ENCODE measurements at places on chromosomes 16 and 17.

GRCh38 chr16:78570399-78571141 is 471.1 kb downstream of the WWOX start:
- DNase-seq: no peak

GRCh38 chr17:979539-980405 is at the start of gene NXN:
TSS of gene NXN (minus strand) at chr17:979776.
- peak; percentile 18 for DNase-seq

- no peak for DNase-seq
Observed at GRCh38 chr17:80364091-80364691, 50.8 kb upstream of the ENDOV start.

DNA sequence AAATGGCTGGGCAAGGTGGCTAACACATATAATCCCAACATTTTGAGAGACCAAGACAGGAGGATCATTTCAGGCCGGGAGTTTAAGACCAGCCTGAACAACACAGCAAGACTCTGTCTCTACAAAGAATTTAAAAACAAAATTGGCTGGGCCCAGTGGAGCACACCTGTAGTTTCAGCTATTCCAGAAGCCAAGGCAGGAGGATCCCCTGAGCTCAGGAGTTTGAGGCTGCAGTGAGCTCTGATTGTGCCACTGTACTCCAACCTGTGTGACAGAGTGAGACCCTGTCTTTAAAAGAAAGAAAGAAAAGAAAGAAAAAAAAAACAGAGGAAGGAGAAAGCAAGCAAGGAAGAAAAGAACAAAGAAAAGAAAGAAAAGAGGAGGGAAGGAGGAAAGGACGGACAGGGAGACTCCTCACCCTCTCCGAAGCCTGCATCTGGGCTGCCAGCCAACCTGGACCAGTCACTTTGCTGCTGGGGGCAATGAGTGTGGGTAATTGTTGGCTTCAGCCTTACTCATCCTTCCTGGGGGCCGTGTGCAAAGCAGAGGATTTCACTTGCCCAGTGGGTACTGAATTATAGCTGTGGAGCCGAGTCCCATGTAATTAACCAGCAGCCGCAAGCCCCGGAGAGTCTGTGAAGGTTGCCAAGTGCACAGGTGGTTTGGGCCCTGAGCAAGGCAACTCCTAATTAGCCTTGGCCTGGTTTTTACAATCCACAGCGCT is 6.7 kb upstream of the MT4 start:
- no peak for DNase-seq

DNA sequence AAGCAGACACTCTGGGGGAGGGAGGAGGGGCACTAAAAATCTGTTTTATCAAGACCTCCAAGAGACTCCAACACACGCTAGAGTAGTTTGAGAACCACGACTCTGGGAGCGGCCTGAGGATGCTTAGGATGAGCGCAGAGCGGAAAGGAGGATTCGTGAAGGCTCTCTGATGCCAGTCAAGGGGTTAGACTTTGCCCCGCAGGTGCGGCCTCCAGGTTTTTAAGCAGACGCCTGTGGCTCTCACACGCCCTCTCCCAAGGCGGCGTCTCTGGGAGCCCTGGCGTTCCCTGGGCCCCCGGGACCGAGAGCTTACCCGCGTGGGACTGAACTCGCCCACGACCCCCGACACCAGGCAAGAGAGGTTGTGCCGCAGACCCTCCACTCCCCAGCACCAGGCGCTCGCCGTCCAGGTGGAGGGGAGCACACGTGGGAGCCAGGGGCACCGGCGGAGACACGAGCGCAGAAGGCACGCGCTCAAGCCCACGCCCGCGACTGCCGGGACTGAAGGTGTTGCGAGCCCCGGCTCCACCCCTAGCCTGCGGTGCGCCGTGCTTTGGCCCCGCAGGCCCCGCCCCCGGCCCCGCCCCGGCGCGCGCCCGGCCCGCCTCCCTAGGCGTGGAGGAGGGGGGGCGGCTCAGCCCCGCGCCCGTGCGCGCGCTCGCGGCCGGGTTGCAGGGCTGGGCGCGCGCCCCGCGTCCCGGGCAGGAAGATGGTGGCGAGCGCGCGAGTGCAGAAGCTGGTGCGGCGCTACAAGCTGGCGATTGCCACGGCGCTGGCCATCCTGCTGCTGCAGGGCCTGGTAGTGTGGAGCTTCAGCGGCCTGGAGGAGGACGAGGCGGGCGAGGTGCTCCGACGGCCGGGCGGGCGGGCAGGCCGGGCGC is at the start of gene XYLT2:
TSS of gene XYLT2 (plus strand) at position 695 of the 881 bp plus-strand sequence. CDS start at position 710, 15 bp downstream.
- DNase-seq: no peak

DNA sequence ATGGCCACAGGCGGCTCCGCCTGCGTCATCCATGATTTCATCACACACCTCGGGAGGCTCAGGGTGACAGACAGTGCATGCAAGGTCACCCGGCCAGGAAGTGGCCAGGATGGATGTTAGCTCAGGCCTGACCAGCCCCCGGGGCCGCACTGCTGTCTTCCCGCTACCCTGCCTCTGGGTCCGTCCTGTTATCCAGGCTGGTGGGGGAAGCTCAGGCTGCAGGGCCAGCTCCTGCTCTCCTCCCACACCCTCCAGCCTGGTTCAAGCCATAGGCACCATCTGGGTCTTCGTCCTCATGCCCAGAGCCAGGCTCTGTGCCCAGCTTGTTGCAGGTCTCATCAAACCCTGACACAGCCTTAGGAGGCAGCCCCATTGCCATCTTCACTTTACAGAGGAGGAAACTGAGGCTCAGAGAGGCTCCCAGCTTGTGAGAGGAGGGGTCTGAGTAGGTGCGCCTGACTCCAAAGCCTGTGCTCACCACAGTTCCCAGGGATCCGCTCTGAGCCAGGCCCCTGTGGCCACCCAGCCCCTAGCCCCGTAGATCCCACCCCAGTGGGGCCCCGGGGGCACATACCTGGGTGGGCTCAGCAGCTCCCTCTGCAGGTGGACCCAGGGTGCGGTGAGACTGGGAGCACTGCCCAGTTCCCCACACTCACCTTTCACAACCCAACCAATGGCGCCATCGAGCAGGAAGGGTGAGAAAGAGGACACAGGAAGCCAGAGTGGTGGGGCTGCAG is 412 bp upstream of the ADGRG3 start:
- DNase-seq: no peak

DNA sequence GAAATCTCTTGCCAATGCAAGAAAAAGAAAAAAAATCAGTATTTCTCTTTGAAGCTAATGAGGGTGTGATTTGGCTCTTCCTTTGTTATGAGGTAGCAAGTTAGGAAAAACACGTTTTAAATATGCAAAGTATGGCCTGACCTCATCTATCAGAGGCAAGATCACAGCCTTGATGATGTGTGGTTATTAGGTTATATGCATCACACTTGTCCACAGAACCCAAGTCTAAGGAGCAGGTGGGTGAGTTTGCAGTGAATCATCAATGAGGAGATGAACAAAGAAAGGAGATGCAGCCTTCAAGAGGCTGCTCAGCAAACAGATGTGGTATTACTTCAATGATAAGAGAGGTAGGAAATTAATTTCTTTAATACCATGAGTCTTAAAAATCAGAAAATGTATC is 594.8 kb upstream of the CDH5 start:
- no peak for DNase-seq

DNA sequence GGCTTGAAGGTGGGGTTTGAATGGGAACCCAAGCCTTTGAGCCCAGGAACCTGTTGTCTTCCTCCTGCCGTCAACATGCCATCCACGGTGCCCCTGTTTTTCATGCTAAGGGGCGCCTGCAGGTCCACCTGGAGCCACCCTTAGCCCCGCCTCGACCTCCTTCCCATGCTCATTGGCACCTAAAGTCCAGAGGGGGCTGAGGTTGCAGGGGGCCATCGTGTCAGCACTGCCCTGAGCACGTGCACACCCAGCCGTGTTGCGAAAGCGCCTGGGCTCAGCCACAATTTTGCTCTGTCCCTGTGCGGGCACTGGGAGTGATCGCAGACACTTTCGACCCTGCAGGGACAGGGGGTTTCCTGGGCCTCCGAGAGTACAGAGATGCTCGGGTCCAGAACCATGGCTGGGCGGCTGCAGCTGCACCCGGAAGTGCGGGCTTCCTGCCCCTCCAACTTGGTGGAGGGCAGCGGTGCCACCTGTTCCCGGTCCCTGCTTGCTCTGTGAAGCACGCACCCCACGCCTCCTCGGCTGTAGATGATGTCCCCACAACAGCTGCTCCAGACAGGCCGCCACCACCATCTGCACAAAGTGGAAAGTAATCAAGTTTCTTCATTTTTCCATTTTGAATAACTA is 454.7 kb downstream of the CDH8 start:
- DNase-seq: no peak

DNA sequence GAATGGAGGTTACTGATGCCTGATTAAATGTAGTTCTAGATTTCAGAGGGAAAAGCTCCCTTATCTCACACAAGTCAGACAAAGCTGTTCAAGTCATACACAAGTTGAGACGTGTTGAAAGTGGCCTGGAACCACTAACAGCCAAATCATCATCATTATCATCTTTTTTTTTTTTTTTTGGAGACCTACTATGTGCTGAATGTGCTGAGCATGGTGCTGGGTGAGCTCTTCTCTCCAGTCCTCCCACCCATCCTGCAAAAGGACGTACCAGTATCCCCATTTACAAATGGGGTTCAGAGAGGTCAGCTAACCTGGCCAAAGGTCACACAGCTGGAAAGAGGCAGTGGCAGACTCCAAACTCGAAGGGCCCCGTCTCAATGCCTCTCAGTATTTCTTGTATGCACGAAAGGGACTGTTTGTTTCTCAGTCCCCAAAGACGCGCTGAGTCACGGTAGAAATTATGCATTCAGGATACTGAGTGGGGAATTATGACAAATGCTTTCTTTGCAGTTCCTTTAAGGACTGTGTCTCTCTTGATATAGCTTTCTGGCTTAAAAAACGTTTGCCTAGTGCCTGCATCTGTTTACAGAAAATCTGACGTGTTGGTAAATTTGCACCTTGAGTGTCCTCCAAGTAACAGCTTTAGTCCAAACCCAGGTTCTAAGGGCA is 235.5 kb downstream of the XYLT1 start:
- no peak for DNase-seq

DNA sequence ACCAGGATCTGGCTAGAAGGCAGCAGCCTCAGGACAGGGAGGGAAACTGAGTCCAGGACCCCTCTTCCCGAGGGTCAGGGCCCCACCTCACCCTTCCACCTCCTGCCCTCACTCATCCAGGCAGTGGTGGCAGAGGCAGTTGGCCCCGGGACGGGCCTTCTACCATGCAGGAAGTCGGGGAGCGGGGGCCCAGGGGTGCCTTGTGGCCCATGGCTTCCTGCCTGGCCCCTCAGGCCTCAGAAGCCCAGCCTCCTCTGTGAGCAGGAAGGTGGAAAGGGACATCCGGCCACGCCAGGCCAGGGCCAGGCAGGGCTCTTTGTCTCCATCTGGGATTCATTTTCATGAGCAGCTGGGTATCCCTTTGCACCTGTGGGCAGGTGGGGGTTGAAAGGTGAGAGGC is 58.5 kb downstream of the BAHCC1 start:
- DNase-seq: no peak

GRCh38 chr16:67389911-67390815 is 3.1 kb downstream of the TPPP3 start:
- DNase-seq: no peak

GRCh38 chr16:82016263-82016662 is 5.0 kb upstream of the SDR42E1 start:
- DNase-seq: no peak

DNA sequence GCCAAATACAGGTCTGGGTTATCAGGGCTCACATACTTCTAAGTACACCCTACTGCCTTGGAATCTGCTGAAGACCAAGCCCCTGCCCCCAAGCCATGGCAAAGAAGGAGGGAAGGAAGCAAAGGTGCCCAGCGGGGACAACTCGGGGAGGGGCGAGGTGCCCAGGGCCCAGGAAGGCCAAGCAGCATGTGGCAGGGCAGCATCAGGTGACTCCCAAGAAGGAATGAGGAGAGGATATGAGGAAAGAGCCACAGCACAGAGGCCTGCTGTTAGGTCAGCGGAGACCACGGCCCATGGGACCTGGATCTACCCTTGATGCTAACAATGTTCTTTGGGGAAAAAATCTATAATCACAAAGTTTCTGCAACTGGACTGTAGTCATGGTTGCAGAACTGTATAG is 142.6 kb upstream of the CRHR1 start:
- DNase-seq: no peak

DNA sequence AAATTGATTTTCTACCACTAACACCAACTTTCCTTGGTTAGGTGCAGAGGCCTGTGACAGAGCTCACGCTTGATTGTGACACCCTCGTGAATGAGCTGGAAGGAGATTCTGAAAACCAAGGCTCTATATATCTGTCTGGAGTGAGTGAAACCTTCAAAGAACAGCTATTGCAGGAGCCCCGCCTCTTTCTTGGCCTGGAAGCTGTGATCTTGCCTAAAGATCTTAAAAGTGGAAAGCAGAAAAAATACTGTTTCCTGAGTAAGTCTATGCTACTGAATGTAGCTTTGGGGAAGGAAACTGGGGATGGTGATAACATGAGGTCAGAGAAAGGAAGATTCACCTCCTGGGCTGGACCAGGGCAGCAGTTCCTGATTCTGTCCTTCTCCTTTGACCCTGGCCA is 38.3 kb downstream of the REXO5 start:
- no peak for DNase-seq

DNA sequence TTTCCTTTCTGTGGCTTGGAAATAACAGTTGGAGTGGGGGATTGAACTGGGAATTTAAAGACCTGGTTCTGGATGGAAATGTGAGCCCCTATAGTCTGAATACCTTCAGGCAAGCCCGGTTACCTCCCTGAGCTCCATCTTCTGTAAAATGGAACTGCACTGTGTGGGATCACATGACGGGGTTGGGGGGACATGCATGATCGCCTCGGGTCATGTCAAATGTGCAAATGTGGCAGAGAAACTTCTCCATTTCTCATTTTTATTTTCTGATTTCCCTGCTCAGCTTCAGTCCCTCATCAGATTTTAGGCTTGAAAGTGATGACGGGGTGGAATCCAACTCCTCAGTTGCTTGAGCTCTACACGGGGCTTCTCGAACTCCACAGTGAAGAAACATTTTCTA is 1.5 kb downstream of the MT1B start:
- DNase-seq: no peak

DNA sequence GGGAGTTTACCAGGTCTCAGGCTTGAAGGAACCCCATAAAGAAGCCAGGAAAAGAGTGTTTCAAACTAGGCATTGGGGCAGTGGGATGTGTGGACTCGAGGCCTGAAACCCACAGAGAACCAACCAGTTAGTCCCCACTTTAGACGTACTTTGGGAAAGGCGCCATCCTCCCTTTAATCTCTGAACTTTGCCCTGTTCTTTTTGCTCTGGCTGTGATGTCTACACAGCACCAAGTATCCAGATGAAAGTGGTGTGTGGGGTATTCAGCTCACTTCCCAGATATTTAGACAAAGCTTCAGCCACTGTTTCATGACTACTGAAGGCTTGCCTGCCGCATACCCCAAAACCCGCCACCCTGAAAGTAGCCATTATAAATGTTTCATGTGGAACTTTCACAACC is 116.9 kb upstream of the IRX5 start:
- DNase-seq: no peak

GRCh38 chr16:56744996-56745640 is 15.2 kb downstream of the NUP93 start:
- DNase-seq: no peak

DNA sequence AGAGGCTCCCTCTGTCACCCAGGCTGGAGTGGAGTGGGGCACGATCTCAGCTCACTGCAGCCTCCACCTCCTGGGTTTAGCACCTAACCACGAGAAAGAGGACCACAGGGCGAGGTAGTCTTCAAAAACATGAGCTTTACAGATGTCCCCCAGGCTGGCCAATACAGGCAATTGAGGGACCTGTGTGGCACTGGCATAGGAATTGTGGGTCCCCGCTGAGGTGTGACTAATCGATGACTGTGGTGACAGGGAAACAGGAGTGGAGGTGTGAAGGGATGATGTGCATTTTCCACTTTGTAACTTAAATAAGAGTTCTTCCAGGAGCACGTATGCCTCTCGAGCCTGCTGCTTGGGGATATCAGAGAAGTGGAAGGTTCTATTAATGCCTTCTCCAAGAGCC is 12.6 kb upstream of the ARHGAP17 start:
- no peak for DNase-seq

Data from esophagus squamous epithelium (tissue), 5 donors.